ENCODE measurements at places on chromosomes 12 and 14. TPM values are rescaled to one million over a fixed set of nuclear protein-coding genes. Genes with fewer than 3 reads are reported as not detected.
A peak's percentile ranks its signal among the peaks of the same experiment; 100 is the strongest.

PROX2 gene
- not detected for total RNA-seq

CLEC7A gene
- 2.0 TPM for total RNA-seq

SCNN1A gene
- not detected for total RNA-seq

PTGES3 gene
- 78.7 TPM for total RNA-seq

NUAK1 gene
- 54.6 TPM for total RNA-seq

- DNase-seq, result peak; percentile 35
Observed at GRCh38 chr12:8609061-8609570, 3.5 kb downstream of the AICDA start.

DNA sequence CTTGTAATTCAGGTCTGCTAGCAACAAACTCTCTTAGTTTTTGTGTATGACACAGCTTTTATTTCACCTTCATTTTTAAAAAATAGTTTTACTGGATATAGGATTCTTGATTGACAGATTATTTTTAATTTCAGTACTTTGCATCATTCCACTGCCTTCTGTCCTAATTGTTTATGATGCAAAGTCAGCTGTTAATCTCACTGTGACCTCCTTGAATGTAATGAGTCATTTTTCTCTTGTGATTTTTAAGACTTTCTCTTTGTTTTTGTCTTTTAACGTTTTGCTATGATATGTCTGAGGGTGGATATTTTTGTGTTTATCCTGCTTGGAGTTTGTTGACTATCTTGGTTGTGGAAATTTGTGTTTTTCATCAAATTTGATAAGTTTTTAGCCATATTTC lies 126.3 kb upstream of the FBXO33 start:
- no peak for DNase-seq

- no peak for DNase-seq
Observed at GRCh38 chr14:105409364-105409763, 10.3 kb upstream of the MTA1 start.

GRCh38 chr14:56491299-56492285 lies 88.0 kb upstream of the TMEM260 start:
- DNase-seq, result no peak

- no peak for DNase-seq
Observed at GRCh38 chr12:113751513-113751912, 214.6 kb downstream of the RBM19 start.

DNA sequence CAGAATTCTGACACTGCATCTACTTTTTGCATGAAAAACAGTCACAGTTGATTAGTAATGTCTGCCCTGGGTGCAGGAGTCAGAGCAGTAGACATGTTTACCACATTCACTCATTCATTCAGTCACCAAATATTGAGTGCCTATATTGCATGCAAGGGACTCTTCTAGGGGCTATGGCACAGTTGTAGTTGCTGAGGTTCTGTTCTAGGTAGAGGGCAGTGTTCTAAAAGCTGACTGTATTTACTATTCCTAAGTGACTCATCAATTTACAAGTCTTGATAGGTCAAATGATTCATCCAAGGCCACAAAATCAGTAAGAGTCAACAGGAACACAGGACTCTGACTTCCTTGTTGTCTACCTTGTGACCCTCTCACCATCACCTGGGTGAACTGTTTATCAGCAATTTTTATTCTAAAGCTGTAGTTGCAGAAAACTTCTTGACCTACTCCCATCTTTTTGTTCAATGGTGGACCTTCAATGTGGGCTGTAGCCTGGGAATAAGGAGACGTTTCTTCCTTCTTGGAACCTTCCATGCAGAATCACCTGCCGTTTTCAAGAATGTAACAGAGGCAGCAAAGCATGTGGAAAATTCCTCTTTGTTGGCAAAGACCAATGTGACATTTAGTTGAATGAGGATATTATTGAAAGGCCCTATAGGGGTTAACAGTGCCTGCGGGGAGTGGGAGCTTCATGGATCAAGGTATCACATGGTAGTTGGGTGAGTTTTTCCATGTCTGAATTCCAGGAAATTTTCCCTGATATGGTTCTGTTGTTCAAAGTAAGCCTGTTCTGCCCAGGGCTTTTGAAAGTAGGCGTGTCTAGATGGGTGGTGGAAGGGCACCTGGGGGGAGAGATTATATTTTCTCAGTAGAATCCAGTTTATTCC lies 223.2 kb downstream of the KTN1 start:
- DNase-seq, result no peak

DNA sequence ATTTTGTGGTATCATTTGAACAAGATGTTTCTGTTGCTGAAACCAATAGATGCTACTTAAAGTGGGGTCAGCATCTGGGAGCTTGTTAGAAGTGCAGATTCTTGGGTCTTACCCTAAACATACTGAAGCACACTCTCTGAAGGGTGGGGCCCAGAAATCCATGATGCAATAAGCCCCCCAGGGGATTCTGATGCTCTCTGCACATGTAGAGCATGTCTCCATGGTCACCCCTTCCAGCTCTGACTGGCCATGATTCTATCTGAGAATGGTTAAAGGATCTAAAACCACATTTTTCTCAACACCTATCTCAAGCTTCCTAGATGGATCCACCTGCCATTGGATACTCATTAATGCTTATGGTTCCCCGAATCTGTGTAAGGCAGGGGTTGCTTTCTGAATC lies 20.4 kb downstream of the JDP2 start:
- DNase-seq, result no peak

- no peak for DNase-seq
Observed at GRCh38 chr12:89653-90052, 23.1 kb downstream of the IQSEC3 start.

- no peak for DNase-seq
Observed at GRCh38 chr12:39581592-39581991, 38.0 kb downstream of the ABCD2 start.

GRCh38 chr12:116590561-116590960 lies 31.4 kb downstream of the MAP1LC3B2 start:
- DNase-seq, result no peak

GRCh38 chr14:105093038-105093430 lies 27.8 kb upstream of the GPR132 start:
- DNase-seq, result peak; percentile 77

- no peak for DNase-seq
Observed at GRCh38 chr14:74501691-74502090, 8.1 kb downstream of the ISCA2 start.

DNA sequence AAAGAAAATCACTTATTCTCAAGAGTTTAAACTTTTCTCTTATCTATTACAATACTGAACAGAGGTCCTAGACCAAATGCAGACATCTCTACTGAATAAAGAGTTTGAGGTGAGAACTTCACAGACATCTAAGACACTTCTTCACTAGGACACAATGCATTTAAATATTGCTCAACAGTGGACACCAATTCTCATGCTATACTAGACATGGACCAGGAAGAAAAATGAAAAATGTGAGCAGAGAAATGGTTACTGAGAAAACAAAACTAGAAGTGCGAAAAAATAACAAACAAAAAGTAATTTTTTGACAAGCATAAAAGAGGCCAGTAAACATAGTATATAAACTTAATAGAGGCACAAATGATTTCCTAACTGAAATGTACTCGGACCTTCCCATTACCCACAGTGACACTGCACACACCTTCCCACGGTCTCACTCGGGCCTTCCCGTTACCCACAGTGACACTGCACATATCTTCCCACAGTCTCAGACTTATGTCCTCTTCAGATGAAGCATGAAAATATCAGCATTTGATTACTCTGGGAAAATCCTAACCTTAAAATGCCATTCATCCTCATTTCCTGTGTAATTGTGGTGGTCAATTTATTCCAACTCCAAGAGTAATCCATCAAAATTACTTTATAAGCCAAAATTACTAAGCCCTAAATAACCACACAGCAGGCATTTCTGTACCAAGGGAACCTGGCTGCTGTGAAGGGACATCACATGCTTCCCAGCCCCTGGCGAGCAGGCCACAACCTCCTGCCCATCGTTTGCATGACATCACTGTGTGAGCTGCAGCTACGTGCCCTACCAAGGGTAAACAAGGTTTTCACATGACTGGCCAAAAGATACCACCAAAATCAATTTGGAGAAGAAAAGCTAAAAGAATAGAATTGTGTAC lies 6.4 kb downstream of the SLC15A4 start:
- no peak for DNase-seq

- no peak for DNase-seq
Observed at GRCh38 chr12:79644274-79645234, 46.2 kb downstream of the PAWR start.

DNA sequence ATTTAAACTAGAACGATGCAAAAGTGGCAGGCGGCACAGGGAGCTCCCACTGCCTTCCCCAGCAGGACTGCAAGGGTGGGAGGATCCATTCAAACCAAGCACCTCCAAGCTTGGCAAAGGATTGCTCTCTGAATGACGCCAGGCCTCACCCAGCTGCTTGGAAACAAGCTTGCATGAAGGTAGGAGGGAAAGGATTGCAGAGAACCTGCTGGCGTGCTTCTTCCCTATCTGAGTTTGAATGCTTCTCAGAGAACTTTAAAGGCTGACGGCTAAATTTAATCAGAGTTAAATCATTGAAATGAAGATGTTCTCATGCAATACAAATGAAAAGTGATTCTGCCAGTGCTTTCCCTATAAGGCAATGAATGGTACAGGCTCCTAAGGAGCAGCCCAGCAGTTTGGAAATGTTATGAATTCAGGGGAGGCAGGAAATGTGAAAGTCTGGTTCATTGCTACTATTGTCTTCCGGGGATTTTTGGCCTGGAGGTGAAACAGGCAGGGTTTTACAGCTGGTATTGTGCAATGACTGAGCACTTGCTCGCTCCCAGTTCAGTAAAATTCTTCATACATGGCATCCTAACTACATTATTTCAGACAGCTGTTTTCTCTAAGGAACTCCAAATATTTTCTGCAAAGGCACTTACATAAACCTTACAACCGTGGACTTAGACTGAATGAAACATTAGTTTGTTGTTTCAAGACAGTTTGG lies 31.9 kb upstream of the DUSP6 start:
- DNase-seq, result no peak

DNA sequence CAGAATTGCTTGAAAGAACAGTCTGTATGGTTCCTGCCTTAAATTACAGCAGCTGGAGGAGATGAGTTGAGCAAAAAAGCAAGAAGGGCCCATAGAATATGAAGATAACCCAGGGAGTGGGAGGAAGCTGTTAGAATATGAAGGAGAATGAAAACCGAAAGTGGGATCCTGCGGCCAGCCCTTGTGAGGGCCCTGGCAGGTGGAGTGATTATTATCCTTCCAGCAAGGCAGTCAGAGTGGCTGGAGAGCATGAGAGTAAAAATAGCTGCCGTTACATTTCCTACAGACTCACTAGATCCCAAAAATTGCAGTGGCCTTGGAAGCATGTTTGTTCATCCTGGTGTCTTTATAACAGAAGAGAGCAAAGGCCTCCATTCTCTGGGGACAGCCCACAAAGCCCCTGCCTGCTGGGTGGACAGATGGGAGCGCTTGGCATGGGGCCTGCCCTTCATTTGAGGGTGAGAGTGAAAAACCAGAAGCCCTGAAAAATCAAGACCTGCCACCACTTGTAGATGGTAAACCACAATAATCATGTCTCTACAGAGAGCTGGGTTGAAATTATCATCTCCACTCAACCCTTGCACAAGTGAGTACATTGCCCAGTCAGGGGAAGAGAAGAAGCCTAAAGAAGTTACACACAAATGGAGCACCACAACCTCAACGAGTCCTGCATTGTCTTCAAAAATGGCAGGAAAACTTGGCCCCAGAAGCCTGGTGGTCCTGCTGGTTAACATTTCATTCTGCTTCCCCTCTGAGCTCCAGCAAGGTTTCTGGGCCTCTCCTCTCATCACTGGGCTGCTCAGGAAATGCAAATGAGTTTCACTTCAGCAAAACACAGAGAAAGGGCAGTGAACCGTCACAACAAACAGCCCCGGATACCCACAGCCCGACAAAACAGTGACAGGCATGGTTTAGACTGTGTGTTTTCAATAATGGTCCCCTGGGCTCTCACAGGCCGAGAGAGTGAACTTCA lies 20.5 kb downstream of the ZDHHC22 start:
- no peak for DNase-seq

GRCh38 chr14:77055981-77056380 lies 27.5 kb upstream of the IRF2BPL start:
- DNase-seq, result no peak

GRCh38 chr14:92935446-92935845 lies 12.5 kb downstream of the CHGA start:
- no peak for DNase-seq

DNA sequence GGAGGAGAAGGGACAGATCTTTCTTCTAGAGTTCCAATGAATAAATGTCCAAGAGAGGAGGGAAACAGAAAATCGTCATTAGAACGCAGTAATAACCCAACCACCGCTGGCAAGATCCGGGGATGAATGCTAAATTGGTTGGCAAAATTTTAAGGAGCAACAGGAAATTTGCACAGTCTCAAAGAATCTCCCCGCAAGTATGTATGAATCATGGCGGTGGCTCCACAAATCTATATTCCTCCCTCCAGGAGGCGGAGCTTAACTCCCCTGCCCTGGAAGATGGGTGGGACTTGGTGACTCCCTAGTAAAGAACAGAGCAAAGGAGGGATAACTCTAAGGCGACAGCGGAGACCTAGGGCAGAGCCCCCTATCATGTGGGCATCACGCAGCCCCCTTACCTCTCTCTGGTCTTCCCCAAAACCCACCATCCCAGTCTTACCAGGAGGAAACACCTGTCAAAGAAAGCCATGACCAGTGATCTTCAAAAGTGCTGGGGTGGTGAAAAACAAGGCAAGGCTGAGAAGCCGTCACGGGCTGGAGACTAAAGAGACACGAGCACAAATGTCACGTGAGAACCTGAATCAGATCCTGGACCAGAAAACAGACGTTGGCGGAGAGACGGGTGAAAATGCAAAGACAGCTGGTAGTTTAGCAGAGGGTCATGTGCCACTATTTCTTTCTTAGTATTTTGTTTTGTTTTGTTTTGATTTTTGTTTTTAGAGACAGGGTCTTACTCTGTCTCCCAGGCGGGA lies 125.8 kb downstream of the NCOR2 start:
- no peak for DNase-seq

GRCh38 chr12:71947645-71948105 lies 9.0 kb downstream of the TPH2 start:
- no peak for DNase-seq

- DNase-seq, result no peak
Observed at GRCh38 chr14:99230208-99231151, 41.5 kb downstream of the BCL11B start.

DNA sequence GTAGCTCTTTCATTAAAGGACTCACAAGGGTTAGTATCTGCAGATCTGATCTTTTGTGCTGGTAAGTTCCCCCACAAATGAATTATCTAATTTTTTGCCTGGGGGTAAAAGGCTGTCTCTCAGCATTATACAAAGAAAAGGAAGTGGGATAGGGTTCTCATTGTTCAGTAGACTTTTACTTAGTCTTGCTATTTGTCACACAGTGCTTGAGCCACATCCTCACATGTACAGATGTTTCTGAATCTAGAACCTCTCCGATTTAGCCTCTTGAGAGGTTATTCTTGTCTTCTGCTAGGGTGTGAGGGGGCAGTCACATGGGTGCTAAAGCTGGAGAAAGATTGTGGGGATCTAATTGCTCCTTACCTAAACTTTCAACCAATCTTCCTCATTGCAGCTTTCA lies 93.0 kb downstream of the SLC41A2 start:
- DNase-seq, result no peak

GRCh38 chr12:96474206-96474605 lies 15.2 kb upstream of the CFAP54 start:
- DNase-seq, result no peak

GRCh38 chr12:112422531-112422930 lies 3.8 kb downstream of the PTPN11 start:
- peak; percentile 20 for DNase-seq

Measured in frontal cortex (tissue), 4 donors.